Kidney tubule cell (primary cell): ENCODE measurements at places on chromosomes 4 and X.

DNA sequence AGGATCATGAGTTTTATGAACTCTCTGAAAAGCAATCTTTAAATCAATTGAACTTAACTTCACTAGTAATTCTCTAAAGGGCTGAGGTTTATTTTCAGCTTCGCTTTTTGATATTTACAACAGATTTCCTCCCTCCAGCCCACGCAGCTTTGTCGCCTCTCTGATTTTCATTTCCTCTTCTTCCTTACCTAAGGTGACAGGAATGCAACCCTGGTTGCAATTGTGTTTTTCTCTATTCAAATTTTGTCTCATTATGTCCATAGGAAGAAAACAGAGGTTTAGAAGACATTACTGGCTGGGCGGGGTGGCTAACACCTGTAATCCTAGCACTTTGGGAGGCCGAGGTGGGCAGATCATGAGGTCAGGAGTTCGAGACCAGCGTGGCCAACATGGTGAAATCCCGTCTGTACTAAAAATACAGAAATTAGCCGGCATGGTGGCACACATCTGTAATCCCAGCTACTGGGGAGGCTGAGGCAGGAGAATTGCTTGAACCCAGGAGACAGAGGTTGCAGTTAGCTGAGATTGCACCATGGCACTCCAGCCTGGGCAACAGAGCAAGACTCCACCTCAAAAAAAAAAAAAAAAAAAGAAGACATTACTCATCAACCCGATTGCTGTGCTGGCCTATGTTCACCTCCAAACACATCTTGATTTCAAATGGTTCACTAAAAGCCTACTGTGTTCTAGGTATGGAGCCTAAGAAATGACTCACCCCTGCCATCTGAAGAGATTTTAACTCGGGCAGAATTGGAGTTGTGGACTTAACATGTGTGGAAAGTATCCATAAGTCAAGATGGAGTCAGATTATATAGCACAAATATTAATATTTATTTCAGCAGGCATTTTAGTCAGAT, 36.8 kb downstream of the VSIG4 start:
- DNase-seq: no peak

DNA sequence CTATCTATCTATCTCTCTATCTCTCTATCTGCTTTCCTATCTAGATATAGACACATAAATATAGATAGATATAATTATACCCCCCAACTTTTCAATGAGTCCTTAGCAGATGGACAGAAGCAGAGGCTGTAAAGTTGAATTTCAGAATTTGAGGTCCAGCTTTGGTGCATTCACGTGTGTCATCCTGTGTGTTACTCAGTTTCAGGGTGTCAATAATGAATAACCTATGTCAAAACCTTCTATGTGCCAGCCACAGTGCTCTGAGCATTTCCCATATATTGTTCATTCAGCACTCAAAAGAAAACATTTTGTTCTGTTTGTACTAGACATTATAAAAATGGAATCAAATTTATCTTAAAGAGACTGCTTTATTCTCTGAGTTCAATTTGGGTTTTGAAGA, 310.0 kb downstream of the ARHGAP24 start:
- DNase-seq: no peak

GRCh38 chrX:11672213-11672612, 6.5 kb upstream of the ARHGAP6 start:
- DNase-seq: peak; percentile 54

GRCh38 chr4:86615501-86615900, 21.4 kb downstream of the PTPN13 start:
- no peak for DNase-seq

GRCh38 chr4:116733370-116733769, 352.0 kb downstream of the TRAM1L1 start:
- DNase-seq: no peak

DNA sequence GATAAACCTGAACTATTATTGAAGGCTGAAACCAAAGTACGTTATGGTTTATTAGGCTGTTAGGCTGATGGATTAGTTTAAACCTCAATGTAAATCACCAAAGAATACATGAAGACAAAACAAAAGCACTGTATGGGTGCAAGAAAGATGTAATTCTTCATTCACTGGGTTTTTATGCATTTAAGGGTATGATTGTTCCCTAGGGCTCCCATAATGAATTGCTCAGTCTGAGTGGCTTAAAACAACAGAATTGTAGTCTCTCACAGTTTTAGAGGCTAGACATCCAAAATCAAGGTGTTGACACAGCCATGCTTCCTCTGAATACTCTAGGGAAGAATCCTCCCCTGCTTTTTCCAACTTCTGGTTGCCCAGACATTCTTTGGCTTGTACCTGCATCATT, 222.8 kb downstream of the TENM3 start:
- DNase-seq: no peak

GRCh38 chr4:24195991-24196736, 306.3 kb upstream of the PPARGC1A start:
- no peak for DNase-seq

DNA sequence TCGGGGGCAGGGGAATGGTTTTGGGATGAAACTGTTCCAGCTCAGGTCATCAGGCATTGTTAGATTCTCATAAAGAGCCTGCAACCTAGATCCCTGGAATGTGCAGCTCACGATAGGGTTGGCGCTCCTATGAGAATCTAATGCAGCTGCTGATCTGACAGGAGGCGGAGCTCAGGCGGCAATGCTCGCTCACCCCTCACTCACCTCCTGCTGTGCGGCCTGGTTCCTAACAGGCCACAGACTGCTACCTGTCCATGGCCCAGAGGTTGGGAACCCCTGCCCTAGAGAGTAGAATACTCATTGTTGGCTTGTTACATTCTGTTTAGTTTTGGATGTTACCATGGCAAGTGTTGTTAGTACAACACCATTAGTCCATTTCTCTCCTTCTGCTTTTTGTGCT, 40.8 kb upstream of the STX18 start:
- no peak for DNase-seq

- no peak for DNase-seq
These were observed 873.5 kb downstream of the PDHA2 start for GRCh38 chr4:96713271-96713850.

DNA sequence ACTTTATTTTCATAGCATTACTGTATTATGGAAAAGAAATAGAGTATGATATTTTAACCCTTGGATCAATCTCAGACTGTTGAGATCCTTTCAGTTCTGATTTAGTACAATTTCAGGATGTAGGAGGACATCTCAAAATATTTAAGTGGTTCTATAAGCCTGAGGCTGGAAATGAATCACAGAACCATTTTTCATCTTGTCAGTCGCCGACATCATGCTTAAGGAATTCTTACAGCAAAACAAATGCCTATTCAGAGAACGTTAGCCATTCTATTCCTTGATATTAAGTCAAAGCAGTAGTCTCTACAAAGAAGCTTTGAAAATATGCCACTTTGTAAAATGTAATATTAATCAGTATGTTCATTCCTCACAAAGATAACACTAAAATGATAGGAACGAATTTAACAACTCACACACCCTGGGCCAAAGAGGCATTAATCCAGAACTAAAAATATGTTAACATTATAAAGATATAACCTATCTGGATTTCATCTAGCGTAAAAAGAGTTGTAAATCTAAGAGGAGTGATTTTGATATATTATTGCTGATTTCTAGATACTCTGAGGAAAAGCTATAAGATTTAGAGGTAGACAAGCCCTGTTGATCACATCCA, 152.0 kb downstream of the GASK1B start:
- peak; percentile 89 for DNase-seq

DNA sequence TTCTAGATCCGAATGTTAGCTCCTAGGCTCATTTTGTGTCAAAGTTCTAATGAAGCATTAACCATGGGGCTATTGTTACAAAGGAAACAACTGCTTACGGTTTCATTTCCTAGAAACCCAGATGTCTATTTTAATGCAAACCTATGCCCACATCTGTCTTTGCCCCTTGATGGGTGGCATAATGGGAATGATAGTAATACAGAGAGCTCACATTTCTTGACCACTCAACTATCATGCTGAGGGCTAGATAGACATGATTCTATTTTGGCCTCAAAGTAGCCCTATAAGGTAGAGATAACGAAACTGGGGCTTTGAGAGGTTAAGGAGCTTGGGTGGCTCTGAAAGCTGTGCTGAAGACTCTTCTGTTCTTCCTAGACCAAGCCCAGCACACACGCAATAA, 1.9 kb downstream of the TLR7 start:
- no peak for DNase-seq

DNA sequence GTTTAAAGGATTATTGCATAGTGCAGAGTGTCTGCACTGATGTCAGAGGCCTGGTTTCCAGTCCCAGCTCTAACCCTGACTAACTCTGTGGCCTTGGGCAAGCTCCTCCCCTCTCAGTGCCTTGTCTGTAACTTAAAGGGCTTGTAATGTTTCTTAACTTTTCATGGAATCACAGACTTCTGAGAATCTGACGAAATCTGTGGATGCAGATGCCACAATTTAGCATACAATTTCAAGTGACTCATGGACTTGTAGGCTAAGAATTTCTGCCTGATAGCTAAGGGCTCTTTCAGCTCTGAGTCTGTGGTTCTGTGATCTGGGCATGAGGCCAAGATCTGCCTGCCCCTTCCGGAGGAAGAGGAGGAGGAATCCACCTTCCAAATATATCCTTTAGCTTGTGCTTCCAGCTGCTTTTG, 236.9 kb downstream of the AR start:
- DNase-seq: peak; percentile 84

- DNase-seq: no peak
These were observed 99.1 kb downstream of the MAB21L2 start for GRCh38 chr4:150681063-150681462.

GRCh38 chr4:105645440-105645839, 63.0 kb downstream of the INTS12 start:
- no peak for DNase-seq

DNA sequence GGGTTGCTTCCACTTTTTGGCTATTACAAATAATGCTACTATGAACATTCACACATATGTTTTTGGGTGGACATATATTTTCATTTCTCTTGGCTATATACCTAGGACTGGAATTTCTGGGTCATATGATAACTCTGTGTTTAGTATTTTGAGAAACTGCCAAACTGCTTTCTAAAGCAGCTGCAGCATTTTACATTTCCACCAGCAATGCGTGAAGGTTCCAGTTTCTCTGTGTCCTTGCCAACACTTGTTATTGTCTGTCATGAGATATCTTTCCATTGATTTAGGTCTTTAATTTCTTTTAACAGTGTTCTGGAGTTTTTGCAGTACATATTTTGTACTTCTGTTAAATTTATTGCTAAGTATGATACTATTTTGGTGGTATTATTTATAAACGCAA, 48.3 kb downstream of the CLCN5 start:
- DNase-seq: no peak

GRCh38 chr4:16259889-16260246, 33.6 kb upstream of the TAPT1 start:
- no peak for DNase-seq

GRCh38 chr4:87353592-87353991, 30.9 kb upstream of the HSD17B13 start:
- peak; percentile 23 for DNase-seq

DNA sequence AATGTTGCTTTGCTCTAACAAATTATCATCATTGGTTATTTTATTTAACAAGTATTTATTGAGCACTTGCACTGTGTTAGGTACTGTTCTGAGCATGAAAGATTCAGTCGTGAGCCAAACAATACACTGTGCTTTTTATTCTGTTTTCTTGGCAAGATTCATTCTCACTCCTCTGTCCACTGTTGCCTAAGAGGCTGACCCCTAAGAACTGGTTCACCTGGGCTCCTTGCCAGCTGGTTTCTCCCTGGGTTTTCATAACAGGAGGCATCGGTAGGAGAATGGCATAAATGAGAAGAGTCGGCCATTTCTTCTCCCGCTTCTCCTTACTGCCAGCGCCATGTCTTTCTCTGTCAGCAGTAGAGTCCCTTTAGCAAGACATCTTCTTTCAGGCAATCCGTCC, 243.7 kb upstream of the DIAPH2 start:
- DNase-seq: no peak

GRCh38 chr4:82994834-82995233, 15.8 kb downstream of the LIN54 start:
- no peak for DNase-seq

- peak; percentile 68 for DNase-seq
These were observed 17.3 kb downstream of the TBC1D14 start for GRCh38 chr4:6926681-6927478.

DNA sequence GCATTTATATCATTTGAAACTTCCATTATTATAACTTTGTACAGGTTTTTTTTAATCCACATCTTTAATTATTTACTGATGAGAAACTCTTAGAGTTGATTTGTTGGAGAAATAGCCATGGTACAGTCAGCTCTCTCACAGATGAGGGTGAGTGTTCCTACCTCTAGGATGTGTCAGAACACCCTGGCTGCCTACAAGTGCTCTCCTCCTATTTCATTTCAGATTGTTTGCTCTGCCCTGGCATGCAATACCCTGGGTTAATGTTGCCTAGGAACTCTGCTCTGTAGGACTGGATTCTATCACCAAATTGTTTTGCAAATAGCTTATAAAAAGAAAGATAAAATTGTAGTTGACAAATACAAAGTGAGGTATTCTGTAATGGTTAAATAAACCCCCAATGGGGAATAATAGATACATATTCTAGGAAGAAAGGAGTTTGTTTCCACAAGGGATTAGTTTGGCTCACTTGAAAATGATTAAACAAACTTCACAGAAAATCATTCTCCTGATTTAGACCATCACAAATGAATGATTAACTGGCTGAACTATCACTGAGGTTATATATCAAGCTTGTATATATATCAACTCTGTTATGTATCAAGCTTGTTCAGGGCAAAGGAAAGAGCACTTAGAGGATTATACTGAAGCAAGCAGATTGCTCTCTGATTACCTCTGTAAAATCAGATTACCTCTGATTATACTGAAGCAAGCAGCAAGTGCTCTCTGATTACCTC, 150.0 kb downstream of the PDE5A start:
- peak; percentile 83 for DNase-seq
